Natural killer cell (primary cell): ENCODE measurements at places on chromosomes 3 and 15. TPM values are rescaled to one million over a fixed set of nuclear protein-coding genes. Genes with fewer than 3 reads are reported as not detected.

The SLC9A9 gene
- 27.2 TPM for total RNA-seq

The ATP8B4 gene
- 89.5 TPM for total RNA-seq

The PPM1L gene
- total RNA-seq: 52.9 TPM

The GOLGA8J gene
- 6.0 TPM for total RNA-seq

The PCNP gene
- 124 TPM for total RNA-seq

The MORC1 gene
- total RNA-seq: not detected

The UROC1 gene
- not detected for total RNA-seq

The SLC22A14 gene
- 0.20 TPM for total RNA-seq

The C15orf62 gene
- 0.64 TPM for total RNA-seq
